Testis (tissue), 5 donors: ENCODE measurements at places on chromosomes 16 and 17. TPM values are rescaled to one million over a fixed set of nuclear protein-coding genes. Genes with fewer than 3 reads are reported as not detected.

DNA sequence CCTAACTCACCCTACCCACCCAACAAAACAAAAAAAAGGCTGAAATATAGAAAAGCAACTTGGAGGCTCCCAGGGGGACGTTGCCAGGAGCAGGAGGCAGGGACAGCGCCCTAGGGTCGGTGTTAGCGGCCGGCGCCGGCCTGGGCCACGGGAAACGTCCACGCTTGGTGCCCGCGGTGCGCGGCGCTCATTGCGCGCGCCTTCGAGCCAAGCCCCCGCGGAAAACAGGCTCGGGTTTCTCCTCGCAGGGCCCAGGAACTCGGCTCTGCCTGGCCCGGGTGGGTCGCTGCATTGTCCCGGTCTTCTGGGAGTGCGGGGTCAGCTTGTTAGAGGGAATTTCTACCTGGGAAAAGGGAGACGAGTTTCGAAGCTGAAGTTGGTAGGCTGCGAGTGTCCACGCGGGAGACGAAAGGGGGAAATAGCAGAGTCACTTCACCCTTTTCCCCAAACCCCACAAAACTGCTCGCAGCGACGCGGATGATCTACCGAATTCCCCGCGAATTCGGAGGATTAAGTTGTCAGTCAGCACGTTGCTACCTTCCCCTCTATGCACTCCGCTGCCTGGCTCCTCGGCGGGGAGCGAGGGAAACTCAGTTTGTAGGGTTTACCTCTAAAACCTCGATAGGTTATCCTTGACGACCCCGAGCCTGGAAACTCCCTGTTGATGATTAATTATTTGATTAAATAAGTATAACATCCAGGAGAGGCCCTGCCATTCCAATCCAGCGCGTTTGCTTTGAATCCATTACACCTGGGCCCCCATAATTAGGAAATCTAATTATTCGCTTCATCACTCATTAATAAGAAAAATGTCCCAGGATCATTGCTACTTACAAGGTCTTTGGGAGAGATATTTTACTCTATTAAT is 751 bp upstream of the FOXC2 start:
- peaks cover 4% of the 10 kb centered on the region for H3K4me1 ChIP-seq
- peak overlapping the region; percentile 54 for H3K4me3 ChIP-seq
- no peaks in the 10 kb centered on the region for H3K36me3 ChIP-seq
- no peak overlapping the region for H3K27ac ChIP-seq
- no peak for DNase-seq

DNA sequence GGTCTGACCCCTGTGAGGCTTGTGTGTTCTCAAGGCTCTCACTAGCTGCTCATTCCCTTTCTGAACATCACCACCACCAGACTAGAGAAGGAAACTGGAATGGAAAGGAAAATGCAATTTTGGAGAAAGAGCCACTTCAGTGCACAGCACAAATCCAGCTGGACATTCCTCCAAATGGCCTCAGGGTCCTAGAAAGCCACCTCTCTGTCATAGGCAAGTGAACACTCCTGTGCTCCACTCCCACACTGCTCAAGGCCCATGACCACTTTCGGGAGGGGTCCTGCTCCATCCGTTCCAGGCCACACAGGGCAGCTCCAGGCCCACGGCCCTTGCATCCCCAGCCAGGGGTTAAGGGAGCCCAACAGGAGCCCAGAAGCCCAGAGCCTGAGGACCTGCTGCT is 2.6 kb downstream of the LRRC75A start:
- no peaks in the 10 kb centered on the region for H3K27me3 ChIP-seq
- H3K4me3 ChIP-seq: no peak overlapping the region
- no peak for DNase-seq
- no peaks in the 10 kb centered on the region for H3K36me3 ChIP-seq
- peaks cover 70% of the 10 kb centered on the region for H3K4me1 ChIP-seq

GRCh38 chr17:58120195-58120822 is 27.9 kb upstream of the OR4D1 start:
- no peak overlapping the region for H3K27ac ChIP-seq
- H3K36me3 ChIP-seq: no peaks in the 10 kb centered on the region
- no peaks in the 10 kb centered on the region for H3K4me1 ChIP-seq
- no peaks in the 10 kb centered on the region for H3K27me3 ChIP-seq
- DNase-seq: peak; percentile 77

GRCh38 chr16:79954921-79955705 is 354.6 kb upstream of the MAF start:
- no peaks in the 10 kb centered on the region for H3K27me3 ChIP-seq
- DNase-seq: no peak
- H3K27ac ChIP-seq: no peak overlapping the region
- H3K36me3 ChIP-seq: no peaks in the 10 kb centered on the region
- no peak overlapping the region for H3K4me3 ChIP-seq

- no peaks in the 10 kb centered on the region for H3K36me3 ChIP-seq
- H3K27ac ChIP-seq: peak overlapping the region; percentile 66
- H3K27me3 ChIP-seq: no peaks in the 10 kb centered on the region
These were observed 6.1 kb downstream of the ABCC3 start for GRCh38 chr17:50640686-50641351.

DNA sequence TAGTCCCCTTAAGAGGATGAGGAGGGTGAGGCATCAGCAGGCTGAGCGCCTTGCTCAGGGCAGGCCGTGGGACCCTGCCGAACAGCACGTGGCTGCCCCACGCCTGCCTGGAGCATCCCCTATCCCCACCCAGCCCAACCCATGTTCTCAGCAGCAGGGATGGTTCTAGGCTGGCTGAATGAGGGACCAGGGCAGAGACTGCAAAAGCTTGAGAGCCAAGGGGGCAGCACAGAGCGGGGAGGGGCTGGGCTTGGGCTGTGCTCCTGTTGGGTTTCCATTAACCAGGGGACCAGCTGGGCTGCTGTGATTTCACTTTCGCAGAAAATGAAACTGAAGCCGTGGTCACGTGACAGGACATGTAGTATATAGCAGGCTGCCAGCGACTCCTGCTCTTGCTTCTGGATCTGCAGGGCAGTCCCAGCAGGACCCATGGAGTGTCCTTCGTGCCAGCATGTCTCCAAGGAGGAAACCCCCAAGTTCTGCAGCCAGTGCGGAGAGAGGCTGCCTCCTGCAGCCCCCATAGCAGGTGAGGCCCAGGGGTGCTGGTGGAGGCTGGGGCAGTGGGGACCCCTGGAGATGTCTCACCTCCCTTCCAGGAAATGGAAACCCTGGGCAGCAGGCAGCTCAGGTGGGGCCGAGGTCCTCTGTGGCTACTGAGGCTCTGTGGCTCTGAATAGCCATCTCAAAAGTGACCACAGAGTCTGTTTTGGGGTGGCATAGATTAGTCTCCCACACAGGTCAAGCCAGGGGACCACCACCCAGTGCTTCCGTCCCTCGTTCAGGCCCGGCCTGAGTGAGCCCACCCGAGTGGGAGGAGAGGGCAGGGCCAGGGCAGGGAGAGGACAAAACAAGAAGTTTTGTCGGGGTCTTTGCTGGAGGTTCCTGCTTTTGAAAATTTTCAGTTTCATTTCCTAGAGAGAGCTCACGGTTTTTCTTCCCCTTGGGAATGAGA is 2.9 kb downstream of the RNF213 start:
- H3K4me3 ChIP-seq: peak overlapping the region; percentile 31
- no peaks in the 10 kb centered on the region for H3K27me3 ChIP-seq
- peaks cover 23% of the 10 kb centered on the region for H3K4me1 ChIP-seq
- peak overlapping the region; percentile 59 for H3K27ac ChIP-seq

- H3K4me1 ChIP-seq: peaks cover 28% of the 10 kb centered on the region
- DNase-seq: no peak
- H3K4me3 ChIP-seq: no peak overlapping the region
- no peak overlapping the region for H3K27ac ChIP-seq
These were observed 15.9 kb upstream of the ATP6V0C start for GRCh38 chr16:2497695-2498484.

GRCh38 chr17:64270885-64271284 is 7.8 kb upstream of the TEX2 start:
- no peaks in the 10 kb centered on the region for H3K27me3 ChIP-seq
- no peaks in the 10 kb centered on the region for H3K36me3 ChIP-seq
- H3K4me3 ChIP-seq: no peak overlapping the region
- DNase-seq: no peak
- H3K4me1 ChIP-seq: no peaks in the 10 kb centered on the region

DNA sequence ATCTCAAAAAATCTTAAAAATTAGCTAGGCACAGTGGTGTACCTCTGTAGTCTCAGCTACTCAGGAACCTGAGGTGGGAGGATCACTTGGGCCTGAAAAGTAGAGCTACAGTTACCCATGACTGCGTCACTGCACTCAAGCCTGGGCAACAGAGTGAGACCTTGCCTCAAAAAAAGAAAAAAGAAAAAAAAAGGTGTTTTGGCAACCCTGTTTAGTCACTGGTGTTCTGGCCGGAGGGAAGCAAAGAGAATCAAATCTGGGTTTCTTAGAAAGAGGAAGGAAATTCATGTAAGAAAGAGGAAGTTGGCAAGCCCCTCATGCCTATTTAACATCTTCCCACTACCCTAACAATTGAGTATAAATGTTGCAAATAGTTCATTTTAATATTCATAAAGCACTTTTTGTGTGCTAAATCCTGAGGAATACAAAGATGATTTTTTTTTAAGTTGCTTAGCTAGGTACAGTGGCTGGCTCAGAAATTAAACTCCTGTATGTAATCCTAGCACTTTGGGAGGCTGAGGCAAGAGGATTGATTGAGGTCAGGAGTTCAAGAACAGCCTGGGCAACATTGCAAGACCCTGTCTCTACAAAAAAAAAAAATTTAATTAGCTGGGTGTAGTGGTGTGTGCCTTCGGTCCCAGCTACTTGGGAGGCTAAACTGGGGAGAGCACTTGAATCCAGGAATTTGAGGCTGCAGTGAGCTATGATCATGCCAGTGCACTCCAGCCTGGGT is 6.5 kb upstream of the USP32 start:
- H3K36me3 ChIP-seq: no peaks in the 10 kb centered on the region
- H3K27me3 ChIP-seq: no peaks in the 10 kb centered on the region
- H3K4me1 ChIP-seq: no peaks in the 10 kb centered on the region
- no peak overlapping the region for H3K27ac ChIP-seq

- H3K27ac ChIP-seq: no peak overlapping the region
- H3K4me1 ChIP-seq: peaks cover 34% of the 10 kb centered on the region
- DNase-seq: no peak
These were observed 28.1 kb upstream of the KRT17 start for GRCh38 chr17:41652461-41652970.

DNA sequence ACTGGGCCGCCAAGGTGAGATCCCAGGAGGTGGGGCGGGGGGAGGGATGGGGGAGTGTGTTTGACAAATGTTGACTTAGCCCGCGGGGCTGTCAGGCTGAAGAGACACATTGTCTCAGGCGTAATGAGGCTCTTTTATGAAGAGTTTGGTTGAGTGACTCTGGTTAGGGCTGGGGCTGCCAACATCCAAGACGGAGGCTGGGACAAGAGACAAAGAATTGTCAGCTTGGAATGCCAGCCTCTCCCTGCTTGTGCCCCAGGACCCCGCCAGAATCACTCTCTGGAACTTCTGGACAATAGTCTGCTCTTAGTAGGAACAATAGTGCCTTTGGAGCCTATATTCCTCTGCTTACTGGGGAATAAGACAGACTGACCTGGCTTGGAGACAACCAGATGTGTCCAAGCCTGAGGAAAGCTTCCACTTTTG is 24.0 kb downstream of the PCTP start:
- no peaks in the 10 kb centered on the region for H3K36me3 ChIP-seq
- no peak for DNase-seq
- H3K4me1 ChIP-seq: no peaks in the 10 kb centered on the region
- no peak overlapping the region for H3K27ac ChIP-seq
- H3K27me3 ChIP-seq: no peaks in the 10 kb centered on the region

DNA sequence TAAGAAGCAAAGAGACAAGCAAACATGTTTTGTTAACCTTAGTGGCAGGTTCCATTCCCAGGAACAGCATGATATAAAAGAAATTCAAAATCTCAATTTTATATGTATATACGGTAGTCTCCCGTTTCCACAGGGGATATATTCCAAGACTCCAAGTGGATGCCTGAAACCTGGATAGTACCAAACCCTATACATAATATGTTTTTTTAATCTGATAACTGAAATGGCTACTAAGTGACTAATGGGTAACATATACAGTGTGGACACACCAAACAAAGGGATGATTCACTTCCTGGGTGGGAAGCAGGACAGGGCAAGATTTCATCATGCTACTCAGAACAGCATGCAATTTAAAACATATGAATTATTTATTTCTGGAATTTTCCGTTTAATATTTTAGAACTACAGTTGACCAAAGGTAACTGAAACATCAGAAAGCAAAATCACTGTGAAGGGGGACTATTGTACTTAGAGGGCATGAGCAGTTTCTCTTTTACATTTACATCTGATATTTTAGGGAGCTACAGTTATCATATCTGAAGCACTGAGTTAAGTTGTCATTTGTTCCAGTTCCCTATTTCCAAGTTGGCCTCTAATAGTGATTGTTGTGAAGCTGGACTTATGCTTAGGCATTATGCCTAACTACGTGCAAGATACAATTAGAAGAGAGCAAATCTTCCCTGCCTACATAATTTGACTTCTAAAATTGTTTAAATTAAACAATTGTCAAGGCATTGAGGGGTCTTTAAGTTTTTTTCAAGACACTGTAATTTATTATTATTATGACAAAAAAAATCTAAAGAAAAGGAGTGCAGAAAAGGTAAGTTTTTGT is 34.1 kb upstream of the ABCA6 start:
- no peak for DNase-seq
- H3K4me3 ChIP-seq: no peak overlapping the region
- no peaks in the 10 kb centered on the region for H3K4me1 ChIP-seq

DNA sequence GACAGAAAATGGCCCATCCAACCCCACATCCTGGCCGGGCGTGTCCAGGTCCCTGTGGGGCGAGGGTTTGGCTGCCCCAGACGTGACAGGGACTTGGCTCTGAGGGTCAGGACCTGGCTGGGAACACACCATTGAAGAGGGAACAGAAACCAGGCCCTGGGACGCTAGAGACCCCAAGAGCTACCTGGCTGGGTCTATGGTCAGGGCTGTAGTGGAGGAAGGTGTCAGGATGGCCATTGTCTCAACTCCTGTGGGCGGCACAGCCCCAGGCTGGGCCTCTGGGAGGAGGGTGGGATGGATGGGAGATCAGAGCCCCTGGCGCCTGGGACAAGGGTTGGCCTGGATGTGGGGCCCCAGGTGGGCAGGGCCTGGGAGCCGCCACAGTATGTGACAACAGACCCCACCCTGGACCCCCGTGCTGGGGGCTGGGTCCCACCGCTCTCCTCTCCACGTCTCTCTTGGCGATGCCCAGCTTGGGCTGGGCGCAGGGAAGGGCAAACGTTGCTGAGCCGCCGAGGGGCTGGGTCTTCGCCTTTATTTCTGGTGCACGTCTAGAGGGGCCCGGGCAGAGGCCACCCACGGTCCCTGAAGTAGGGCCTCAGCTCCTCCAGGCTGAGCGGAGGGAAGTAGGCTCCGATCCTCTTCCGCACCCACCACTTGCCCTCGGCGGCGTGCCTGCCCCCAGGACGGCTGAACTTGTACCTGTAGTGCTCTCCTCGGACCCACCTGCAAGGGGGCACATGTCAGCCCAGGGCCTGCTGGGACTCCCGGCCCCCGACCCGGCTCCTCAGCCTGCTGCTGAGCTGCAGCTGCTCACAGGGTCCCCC is 53.7 kb upstream of the GNG13 start:
- H3K27me3 ChIP-seq: no peaks in the 10 kb centered on the region
- no peak overlapping the region for H3K27ac ChIP-seq
- no peak for DNase-seq
- H3K36me3 ChIP-seq: no peaks in the 10 kb centered on the region

Gene LAT
- total RNA-seq: 9.0 TPM

Gene WNT9B
- not detected for total RNA-seq

Gene ALOX15
- 1.3 TPM for total RNA-seq

Gene YPEL2
- total RNA-seq: 48.3 TPM

Gene HP
- total RNA-seq: 0.25 TPM
